ENCODE measurements at places on chromosomes 6 and 20.

- DNase-seq: peak; percentile 44
These were observed 631 bp downstream of the PLCB1 start for GRCh38 chr20:8132484-8133309.

GRCh38 chr6:43803055-43803782, 33.2 kb downstream of the VEGFA start:
- peak; percentile 33 for DNase-seq

- DNase-seq: no peak
These were observed 24.7 kb upstream of the PHF3 start for GRCh38 chr6:63610944-63611343.

DNA sequence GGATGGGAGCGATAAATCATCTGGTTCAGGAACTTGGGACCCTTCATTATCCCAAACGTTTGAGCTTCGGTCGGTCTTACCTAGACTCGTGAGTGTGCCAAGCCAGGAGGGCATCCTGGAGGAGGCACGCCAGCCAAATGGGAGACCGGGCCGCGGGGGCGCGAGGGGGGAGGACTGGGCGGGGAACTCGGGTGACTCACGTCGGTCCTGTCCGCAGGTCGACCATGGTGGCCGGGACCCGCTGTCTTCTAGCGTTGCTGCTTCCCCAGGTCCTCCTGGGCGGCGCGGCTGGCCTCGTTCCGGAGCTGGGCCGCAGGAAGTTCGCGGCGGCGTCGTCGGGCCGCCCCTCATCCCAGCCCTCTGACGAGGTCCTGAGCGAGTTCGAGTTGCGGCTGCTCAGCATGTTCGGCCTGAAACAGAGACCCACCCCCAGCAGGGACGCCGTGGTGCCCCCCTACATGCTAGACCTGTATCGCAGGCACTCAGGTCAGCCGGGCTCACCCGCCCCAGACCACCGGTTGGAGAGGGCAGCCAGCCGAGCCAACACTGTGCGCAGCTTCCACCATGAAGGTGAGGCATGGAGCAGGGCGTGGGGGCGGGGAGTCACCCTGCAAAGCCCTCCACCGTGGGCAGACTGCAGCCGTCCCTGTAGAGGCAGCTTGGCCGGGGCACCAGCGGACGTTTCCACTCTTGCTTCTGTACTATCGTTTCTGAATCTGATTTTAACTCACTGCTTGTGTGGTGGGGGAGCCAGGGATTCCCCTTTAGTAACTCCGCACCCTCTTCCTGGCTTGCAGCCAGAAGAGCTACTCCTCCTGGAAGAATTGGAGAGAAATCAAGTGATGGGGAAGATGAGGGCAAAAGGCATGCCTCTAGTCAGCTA, 2.7 kb downstream of the BMP2 start:
- DNase-seq: peak; percentile 47

GRCh38 chr6:2708456-2708855, 42.3 kb downstream of the MYLK4 start:
- DNase-seq: peak; percentile 79

DNA sequence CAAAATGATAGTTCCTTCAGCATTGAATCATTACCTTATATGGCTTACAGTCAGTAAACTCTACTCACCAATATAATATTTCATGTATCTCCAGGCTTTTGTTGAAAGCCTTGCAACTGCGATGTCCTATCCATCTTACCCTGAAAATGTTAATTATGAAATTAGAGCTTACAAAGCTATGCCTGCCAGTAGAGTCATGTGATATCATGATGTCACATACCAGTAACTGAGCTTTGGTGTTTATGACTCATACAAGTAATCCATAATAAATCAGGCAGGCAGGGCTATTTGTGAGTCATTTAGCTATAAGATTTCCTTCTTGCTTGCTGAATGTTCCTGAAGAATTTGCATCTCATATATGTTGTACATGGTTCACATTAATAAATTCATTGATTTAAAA, 44.9 kb upstream of the FAM83B start:
- peak; percentile 26 for DNase-seq

- no peak for DNase-seq
These were observed 7.2 kb downstream of the FAM120B start for GRCh38 chr6:170313716-170314295.

DNA sequence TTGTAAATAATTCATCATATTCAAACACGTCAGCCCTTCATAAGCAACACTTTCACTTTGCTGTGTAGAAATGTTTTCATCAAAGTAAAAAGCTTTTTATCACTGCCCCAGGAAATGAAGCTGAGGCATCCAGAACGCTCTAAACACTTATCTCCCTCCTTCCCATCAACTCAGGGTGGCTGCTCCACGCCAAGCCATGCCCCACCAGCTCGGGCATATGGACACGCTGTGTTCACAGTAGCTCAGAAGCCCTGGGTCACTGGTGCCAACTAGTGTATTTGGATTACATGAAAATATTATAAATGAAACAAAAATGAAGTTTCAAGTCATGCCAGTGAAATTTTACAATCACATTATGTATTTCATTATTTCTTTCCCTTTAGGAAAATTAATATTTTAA, 10.3 kb downstream of the PDE10A start:
- DNase-seq: no peak

GRCh38 chr6:142833798-142834197, 111.2 kb downstream of the HIVEP2 start:
- DNase-seq: no peak

DNA sequence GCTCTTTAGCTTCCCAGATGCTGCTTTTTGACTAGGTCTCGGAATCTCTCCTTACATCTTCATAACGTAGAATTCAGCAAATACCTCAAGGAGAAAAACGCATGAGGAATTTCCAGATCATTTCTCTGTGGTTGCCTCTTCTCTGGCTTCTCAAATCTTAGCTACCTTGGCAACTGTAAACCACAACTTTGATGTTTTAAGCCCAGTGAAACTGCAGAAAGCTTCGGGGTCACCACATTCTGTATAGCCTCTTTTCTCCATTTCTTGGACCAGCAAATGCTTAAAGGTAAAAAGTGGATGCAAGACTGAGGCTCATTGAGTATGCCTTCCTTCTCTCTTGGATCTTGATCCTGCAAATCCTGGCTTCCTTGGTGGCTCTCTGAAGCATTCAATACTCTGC, 125.5 kb upstream of the FBXL4 start:
- no peak for DNase-seq

GRCh38 chr6:8000188-8000596, 64.0 kb downstream of the BLOC1S5 start:
- DNase-seq: peak; percentile 80

DNA sequence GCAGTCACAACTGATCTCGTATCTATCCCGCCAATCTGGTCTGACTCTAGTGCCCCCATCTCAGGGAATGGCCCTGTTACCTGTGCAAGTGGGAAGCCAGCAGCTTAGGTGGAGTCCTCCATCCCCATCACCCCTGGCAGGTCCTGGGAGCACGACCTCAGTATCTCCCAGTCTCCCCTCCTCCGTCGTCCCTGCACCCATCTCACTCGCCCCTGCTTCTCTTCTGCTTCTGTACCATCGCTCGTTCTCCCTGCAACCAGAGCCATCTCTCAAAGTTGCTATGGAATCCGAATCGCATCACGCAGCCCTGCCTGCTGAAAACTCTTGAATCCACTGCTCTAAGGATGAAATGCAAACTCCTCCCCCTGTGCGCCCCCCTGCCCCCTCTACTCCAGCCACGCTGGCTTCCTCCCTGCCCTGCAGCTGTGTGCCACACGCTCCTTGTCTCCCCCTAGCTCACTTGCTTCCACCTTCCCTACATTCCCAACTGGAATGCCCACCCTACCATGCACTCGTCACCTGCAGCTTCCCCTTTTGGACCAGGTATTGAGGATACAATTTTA, 64.0 kb upstream of the PTGIS start:
- DNase-seq: no peak

GRCh38 chr6:101195588-101195987, 197.9 kb upstream of the GRIK2 start:
- DNase-seq: peak; percentile 54

- no peak for DNase-seq
These were observed 49.5 kb downstream of the DLGAP4 start for GRCh38 chr20:36355469-36356171.

- DNase-seq: no peak
These were observed 31.1 kb downstream of the SERPINB6 start for GRCh38 chr6:2940010-2940850.

DNA sequence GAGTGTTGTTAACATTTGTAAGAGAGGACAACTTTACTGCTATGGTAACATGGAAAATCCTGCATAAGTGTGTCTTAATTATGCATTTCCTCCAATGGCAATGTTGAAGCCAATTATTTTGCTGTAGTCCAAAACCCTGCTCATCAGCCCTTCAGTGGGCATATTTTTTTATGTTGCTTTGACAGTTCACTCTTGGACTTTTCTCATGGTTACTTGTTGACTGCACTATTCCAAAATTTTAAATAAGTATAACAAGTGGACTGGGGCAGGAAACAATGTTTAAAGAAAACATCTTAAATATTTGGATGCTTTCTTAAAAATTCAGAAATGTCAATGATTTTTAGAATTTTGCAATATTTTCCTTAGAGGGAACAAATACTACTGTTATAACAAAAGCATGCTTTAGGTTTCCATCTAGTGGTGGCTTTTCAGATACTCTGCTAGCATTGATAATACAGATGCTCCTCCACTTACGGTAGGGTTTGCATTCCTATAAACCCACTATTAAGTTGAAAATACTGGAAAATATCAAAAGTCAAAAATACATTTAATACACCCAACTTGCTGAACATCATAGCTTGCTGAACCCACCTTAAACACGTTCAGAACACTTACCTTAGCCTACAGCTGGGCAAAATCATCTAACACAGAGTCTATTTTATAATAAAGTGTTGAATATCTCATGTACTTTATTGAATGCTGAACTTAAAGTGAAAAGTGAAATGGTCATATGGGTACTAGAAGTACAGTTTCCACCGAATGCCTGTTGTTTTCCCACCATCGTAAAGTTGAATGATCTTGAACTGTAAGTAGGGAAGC, 86.4 kb downstream of the ADGRG6 start:
- DNase-seq: peak; percentile 78

DNA sequence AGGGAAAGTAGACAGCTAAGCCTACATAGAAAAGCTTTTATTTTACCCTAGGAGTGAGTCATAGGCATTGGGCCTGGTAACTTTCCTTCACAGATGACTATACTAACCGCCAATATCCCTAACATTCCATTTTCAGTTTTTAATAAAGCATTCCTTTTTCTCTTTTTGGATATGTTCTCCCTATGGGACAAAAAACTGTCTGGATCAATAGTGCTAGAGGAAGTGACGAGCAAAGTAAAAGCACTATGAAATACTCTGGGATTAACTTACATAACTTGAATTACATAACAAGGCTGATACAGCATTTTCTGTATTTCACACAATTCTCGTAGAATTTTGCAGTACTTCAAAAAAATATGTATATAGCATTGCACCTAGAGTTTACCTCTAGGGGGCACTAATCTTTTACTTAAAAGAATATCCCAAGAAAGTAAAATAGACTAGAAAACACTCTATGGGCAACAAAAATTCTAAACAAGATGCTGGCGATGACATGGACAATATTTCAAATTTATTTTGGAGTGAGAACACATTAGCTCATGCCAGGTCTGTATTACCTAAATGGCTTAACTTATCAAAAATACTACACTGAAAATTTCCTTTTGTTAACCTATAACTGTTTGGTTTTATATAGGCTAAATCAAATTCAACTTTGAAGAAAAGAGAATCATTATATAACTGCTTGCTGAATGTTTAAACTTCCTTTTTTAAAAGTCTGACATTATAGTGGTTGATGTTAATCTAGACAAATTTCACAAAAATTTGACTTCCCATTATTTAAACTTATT, 66.3 kb upstream of the DST start:
- peak; percentile 85 for DNase-seq

DNA sequence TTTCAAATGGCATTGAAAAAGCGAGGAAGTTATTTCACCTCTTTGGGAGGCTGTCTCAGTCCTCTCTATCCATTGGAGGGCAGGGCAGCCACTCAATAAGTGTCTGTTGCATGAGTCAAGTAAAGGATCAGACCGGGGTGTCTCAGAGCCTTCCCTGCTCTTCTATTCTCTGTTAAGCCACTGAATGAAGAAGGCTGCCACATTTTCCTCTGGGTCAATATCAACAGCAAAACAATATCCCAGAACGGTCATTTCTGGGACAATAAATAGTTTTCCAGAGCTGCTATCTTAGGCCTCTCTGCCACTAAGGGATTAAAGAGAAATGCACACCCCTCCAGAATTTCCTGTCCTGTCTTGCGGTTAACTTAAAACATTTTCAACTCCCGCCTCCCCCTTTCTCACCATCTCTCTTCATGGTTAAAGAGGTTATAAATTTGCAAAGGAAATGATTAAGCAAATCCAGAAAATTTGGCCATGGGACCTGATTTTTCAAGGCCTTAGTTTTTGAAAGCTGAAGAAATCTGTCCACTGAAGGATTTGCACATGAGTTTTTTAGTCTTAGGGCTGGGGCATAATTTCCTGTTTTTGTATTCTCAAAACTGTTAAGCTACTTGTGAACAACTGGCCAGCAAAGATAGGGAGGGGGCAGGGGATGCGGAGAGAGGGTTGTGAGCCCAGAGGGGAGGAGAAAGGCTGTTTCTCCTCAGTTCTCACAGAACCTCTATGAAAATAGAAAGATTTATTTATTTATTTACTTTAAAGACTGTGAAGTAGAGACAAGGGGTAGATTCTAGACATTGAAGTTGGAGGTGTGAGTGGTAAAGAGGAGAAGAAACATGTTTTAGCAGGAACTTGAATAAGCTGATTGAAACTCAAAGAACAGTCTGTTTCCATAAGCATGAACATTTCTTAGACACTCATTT, 135.7 kb downstream of the BCAS1 start:
- peak; percentile 96 for DNase-seq

DNA sequence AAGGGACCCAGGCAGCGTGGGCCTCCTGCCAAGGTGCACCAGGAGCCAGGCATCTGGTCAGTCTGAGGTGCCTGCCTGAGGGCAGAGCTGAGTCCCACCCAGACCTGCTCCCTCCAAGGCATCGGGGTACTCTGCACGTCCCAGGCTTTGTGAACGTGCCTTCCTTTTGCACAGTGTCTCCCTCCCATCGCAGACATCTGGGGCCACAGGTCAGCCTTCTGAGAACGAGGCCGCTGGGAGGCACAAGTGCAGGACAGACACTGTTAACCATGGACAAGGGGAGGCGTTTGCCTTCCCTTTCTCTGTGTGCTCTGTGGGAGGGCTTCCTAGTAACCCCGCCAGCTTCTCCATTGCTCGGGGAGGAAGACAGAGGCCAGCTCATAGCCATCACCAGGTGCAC, 47.6 kb downstream of the TFAP2C start:
- no peak for DNase-seq
